ENCODE measurements at places on chromosomes 3 and 15.
A peak's percentile ranks its signal among the peaks of the same experiment; 100 is the strongest.

GRCh38 chr3:14508966-14509795, 31.0 kb downstream of the GRIP2 start:
- peak; percentile 34 for ATAC-seq

GRCh38 chr3:32601722-32602121, 31.1 kb upstream of the DYNC1LI1 start:
- ATAC-seq: no peak

- ATAC-seq: no peak
Observed at GRCh38 chr15:52663536-52664294, 15.5 kb downstream of the ATOSA start.

DNA sequence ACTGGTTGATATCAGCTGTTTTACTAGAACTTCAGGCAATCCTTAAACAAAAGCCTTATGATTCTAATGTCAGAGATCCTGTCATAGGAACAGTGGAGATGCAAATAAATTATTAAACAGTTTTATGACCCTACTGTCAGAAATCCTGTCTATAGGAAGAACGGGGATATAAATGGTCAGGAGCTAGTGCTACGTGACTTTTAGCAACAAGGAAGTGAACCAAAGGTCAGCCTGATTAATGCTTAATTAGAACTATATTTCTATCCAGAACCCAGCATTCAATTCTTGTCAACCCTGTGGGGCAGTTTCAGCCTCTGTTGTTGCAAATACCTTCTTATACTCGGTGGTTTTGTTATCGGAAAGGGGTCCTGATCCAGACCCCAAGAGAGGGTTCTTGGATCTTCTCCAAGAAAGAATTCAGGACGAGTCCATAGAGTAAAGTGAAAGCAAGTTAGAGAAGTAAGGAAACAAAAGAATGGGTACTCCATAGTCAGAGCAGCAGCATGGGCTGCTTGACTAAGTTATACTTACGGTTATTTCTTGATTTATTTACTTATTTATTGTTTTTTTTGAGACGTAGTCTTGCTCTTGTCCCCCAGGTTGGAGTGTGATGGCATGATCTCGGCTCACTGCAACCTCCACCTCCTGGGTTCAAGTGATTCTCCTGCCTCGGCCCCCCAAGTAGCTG, 59.9 kb upstream of the RNU6-1 start:
- ATAC-seq: no peak

DNA sequence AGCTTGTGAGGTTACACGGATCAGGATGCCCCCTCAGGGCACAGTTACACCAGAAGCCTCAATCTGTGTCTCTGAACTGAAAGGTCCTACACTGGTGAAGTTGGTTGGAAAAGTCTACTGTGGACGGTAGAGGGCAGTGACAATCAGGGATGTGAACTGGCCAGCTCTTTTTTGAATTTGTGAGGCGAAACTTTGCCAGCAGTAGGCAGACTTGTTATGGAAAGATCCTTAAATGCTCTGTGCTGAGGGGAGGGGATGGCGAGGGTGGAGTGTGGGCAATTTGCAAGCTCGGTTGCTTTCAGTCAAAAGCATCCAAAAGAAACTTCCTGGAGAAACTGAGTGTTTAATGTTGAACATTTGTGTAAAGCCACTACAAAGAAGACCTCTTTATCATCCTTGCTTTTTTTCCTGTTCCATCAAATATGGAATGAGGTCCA, 127.4 kb upstream of the ABHD17C start:
- peak; percentile 39 for ATAC-seq

DNA sequence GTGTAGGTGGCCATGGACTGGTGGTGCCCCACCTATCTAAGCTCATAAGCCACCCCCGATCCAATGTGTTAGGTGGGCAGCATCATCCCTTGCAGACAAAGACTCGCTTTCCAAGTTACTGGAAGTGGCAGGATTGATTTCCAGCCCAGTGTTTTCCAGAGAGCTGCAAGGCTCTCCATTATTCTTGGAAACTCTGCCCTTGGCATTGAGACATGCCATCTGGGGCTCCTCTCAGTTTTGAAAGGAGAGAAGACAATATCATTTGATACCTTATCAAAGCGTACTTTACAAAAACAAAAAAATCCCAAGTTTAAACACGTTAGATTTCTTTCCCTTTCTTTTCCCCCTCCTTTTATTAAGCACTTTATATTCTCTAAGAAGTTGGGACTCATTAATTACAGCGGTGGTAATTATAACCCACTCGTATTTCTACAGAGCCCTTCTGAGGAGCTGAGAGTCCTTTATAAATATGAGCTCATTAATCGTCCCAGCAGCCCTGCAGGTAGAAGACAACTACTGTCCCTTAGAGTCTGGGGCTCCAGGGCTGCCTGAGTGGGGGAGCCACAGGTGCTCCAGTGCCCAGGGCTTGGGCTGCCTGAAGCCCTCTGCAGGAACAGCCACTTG, 226.1 kb downstream of the TLE3 start:
- no peak for ATAC-seq

DNA sequence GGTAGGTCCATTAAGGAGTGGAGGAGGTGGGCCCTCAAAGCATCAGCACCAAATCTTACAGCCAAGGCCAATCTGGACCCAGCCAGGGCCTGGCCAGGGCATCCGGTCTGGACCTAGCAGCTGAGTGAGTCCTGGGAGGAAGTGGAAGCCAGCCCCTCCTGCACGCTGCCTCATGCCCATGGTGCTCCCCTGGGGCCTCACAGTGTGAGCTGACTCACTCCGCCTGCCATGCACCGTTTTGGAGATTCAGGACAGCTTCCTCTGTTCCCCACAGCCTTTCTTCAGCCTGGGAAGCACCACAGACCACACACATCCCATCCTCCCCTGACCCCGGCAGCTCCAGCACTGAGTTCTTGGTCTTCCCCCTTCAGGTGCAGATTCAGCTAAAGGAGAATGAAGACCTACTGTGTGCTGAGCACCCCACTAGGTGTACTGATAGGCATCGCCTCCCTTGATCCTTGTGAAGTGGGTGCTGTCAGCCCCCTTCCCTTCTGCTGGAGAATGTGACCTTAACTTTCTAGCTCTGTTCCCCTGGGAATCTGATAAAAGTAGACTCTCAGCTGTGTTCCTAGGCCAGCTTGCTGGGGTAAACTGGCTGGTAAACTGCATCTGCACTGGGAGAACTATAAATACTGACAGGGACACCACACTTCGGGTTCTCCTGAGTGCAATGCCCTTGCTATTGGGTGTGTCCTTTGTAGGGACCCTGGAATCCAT, 36.8 kb upstream of the SEC13 start:
- peak; percentile 95 for ATAC-seq

DNA sequence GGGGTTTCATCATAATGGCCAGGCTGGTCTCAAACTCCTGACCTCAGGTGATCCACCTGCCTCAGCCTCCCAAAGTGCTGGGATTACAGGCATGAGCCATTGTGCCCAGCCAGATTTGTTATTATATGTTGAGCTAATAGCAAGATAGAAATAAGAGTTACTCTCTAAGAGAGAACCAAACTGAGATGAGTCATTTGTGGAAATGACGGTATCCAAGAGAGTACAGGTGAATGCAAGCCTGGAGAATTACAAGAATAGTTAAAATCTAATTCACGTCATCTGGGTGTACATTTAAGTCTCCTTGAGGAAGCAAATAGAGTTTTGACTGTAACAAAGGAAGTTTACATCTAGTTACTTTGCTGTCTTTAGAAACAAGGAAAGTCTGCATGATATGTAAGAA, 12.0 kb upstream of the CDIN1 start:
- ATAC-seq: no peak

- no peak for ATAC-seq
Observed at GRCh38 chr3:49198611-49199230, 27.3 kb downstream of the KLHDC8B start.

- ATAC-seq: no peak
Observed at GRCh38 chr15:95247071-95247984, 1016.0 kb downstream of the MCTP2 start.

GRCh38 chr3:125163739-125164601, 48.6 kb downstream of the SLC12A8 start:
- ATAC-seq: no peak

GRCh38 chr3:58293516-58293915, 12.5 kb upstream of the RPP14 start:
- ATAC-seq: no peak

GRCh38 chr15:65248511-65249255, 37.4 kb upstream of the CILP start:
- ATAC-seq: no peak

GRCh38 chr3:107264888-107265287, 112.4 kb upstream of the CCDC54 start:
- ATAC-seq: no peak
